Glomerular endothelial cell (primary cell): ENCODE measurements at places on chromosomes 13 and 19. TPM values are rescaled to one million over a fixed set of nuclear protein-coding genes. Genes with fewer than 3 reads are reported as not detected.

DNA sequence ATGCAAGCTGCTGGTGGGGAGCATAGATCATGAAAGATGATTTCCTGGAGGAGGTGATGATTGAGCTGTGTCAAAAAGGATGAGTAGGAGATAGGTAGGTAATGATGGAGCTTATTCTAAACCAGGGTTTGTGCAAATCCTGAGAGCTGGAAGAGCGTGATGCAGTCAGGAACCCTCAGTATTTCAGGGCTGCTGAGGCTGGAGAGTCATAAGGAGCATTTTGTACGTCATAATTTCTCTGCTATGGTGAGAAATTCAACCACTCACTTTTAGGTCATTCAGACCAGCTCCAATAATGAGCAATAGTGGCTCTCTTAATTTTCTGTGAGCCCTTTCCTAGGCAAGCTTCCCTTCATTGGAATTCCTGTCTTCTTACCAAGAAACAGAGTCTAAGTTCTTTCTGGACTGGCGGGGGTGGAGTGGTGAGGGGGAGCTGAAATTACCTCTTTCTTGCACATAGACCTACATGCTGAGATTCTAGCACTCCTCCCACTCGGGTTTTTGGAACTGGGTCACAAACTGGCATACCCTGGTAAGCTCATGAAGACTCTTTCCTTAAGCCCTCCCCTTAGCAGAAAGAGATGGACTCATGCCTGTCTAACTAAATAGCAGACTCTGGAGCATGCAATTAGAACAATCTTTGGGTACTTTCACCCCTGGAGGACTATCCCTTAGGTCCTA is 62.2 kb upstream of the MYCBP2 start:
- no peak for DNase-seq

DNA sequence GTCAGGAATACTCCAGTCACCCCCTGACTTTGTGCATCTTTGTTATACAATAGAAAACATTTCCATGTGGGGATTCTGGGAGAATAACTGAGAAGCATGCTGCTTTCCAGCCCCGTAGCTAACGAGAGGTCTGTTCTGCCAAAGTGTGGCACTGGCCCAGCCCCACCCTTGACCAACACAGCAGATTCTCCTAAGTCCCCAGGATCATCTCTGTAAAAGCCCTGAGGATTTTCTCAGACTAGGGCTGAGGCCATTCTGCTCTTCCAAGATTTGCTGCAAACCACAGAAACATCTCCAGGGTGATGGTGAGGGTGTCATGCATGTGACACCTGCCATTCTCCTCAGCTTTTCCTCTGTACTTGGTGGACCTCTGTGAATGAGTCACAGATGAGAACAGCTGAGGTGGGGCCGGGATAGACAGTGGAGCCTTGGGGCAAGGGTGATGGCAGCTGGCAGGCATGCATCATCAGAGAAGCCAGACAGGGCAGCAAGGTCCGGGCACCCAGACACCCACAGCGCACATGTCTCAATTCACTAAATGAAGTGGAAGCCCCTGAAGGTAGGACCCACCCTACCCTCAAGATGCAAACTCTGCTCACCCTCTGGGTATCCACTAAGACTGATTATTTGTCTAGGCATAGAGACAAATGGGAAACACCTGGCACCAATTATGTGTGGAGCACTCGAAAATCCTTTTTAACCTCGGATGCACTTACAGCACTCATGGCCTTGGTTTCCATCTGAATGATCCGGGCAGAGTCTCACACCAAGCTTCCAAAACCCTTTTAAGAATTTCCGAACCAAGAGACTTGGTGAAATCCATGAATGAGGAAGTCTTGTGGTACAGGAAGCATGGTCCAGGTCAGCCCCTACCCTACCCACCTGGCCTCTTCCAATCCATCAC is 20.1 kb upstream of the DOCK9 start:
- no peak for DNase-seq

GRCh38 chr13:45335397-45336024 is 5.5 kb downstream of the TPT1 start:
- no peak for DNase-seq

- DNase-seq: no peak
Observed at GRCh38 chr19:57651654-57651996, 17.1 kb upstream of the ZSCAN4 start.

DNA sequence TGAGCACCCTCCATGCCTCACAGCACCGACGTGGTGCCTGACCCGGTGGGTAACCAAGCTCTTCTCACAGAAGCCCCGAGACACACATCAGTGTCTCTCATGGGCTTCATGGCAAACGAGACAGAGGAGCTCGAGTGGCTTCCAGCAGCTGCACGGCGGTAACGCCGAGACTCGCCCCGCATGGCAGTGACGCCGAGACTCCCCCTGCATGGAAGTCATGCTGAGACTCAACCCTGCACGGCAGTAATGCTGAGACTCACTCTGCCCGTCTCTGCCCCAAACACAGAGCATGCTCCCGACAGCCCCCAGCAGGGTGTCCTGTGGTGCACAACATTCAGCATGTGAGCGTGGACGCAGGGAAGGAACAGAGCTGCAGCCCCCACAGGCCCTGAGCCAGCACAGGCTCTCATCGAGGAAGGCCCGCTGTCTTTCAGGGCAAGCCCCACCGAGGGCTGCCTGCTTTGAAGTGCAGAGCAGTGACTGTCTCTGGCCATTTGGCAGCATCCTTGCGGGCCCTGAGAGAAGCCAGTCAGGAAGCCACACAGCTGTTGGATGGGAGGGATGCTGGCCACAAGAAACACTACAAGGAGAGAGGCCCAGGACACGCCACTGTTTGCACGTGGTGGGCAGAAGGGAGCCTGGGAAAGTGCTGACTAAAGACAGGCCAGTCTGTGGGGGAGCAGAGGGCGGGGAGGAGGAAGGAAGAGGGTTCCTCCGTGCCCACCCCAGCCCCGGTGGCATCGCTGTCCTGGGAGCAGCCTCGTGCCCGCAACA is 9.5 kb downstream of the GAS6 start:
- no peak for DNase-seq

DNA sequence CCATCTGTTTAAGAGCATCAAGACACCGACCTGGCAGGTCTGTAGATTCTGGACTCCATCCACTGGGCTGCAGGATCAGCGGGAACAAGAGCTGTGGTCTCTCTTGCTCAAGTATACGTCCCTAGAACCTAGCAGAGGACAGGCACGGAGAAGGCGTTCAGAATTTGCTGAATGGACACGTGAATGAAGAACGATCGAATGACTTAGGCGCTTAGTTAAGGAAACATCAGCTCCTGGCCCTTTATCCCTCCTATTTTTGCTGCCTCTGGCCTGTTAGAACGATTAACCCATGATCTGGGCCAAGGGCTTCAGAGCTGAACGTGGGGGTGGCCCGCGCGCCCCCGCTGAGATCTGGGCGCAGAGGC is 953 bp downstream of the DZIP1 start:
- no peak for DNase-seq

GRCh38 chr13:72757792-72758535 is 23.7 kb downstream of the DIS3 start:
- no peak for DNase-seq

- DNase-seq: no peak
Observed at GRCh38 chr19:18519962-18520847, 1.7 kb downstream of the ELL start.

PLIN4 gene
- 0.05 and 0.12 TPM in 2 replicates for total RNA-seq

PSG3 gene
- total RNA-seq: 0.29 TPM in 1 of 2 replicates, not detected in the other

UBE2L5 gene
- total RNA-seq: 0.18 TPM in 1 of 2 replicates, not detected in the other

PLPPR3 gene
- total RNA-seq: 2.3 and 7.5 TPM in 2 replicates

SIX5 gene
- total RNA-seq: 9.9 and 15.5 TPM in 2 replicates

ZNF708 gene
- 6.2 and 10.6 TPM in 2 replicates for total RNA-seq

FSD1 gene
- 20.9 and 38.3 TPM in 2 replicates for total RNA-seq

SULT2A1 gene
- total RNA-seq: not detected in 2 replicates

HNRNPA1L2 gene
- 0.78 and 6.0 TPM in 2 replicates for total RNA-seq
